ENCODE measurements at places on chromosomes 7 and 10. TPM values are rescaled to one million over a fixed set of nuclear protein-coding genes. Genes with fewer than 3 reads are reported as not detected.

Gene OPN1SW
- not detected for total RNA-seq

Gene CNPY1
- total RNA-seq = not detected

Gene MRPS17
- 15.2 TPM for total RNA-seq

Gene NPFFR1
- not detected for total RNA-seq

Gene KIAA1217
- total RNA-seq = 3.4 TPM

Gene SPAM1
- not detected for total RNA-seq

Gene SUN3
- total RNA-seq = not detected

Gene PCGF6
- total RNA-seq = 10.0 TPM

DNA sequence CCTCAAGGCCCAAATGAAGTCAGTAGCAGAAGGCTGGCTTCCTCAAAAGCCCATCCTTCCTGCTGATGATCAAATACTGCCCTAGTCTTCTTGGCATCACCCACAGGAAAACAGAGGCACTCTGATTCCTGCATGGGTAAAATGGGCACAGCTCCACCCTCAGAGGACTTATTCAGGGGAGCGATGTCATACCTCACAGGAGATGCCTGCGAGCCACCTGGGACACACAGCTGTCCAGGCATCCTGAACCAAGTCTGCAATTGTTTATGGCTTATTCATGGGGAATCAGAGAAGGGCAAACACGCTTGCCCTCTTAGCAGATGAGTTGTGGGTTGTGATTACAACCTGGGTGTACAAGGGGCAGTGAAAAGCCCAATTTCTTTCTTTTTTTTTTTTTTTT is 22.0 kb upstream of the LMTK2 start:
- DNase-seq = no peak

DNA sequence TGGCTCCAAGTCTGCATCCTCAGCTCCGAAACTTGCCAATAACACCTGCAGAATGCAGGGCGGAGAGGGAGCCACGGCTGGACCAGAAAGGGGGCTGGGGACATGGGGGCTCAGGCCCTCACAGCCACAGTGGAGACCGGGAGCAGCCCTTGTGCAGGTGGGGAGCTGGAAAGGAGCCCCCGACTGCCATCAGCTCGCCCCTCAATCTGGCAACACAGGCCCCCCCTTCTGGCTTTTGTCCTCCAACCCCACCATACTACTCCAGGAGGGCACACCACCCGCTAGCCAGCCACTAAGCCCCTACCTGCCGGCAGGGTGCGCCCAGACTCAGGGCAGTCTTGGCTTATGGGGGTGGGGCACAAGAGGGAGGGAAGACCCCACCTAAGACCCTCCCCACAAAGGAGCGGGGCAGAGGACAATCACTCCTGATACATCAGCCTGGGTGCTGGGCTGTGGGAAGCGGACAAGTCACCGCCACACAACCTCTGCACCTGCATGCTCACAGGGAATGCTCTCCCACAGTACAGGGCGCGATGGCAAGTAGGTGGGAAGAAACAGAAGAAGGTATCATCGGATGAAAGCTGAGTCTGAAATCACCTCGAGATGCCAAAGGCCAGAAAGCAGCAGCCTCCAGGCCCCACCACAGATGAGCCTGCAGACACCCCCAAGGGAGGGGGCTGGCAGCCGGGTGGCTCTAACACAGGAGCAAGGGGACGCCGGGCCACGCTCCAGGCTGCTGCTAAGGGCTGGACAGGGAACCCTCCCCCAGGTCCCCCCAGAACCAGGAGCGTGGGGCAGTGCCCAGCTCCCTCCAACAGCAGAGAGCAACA is 265.3 kb downstream of the ELFN1 start:
- DNase-seq = no peak

GRCh38 chr10:114520453-114520852 is 116.2 kb upstream of the AFAP1L2 start:
- DNase-seq = peak; percentile 92

GRCh38 chr10:116511365-116511764 is 34.4 kb upstream of the PNLIP start:
- no peak for DNase-seq

DNA sequence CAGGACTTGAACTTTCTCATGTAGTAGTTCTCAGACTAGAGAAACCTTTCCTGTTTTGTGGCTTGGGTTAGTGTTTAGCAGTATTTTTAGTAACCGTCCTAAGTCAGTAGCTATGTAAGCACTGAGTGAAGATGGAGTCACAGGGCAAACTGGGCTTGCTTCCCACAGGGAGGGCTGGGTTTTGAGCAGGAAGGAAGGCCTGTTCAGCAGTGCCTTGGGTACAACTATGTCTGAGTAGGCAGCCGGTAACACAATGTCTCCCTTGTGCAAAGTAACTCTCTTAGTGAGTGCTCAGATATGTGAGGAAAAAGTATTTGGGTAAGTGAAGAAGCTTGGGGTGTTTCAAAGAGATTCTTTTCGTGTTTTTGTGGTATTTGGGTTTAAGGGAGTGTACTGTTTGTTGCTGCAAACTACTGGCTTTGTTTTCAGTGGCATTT is 96.4 kb downstream of the CCSER2 start:
- peak; percentile 98 for DNase-seq

- DNase-seq = no peak
Measured at GRCh38 chr7:82839063-82839462, 323.6 kb downstream of the PCLO start.

DNA sequence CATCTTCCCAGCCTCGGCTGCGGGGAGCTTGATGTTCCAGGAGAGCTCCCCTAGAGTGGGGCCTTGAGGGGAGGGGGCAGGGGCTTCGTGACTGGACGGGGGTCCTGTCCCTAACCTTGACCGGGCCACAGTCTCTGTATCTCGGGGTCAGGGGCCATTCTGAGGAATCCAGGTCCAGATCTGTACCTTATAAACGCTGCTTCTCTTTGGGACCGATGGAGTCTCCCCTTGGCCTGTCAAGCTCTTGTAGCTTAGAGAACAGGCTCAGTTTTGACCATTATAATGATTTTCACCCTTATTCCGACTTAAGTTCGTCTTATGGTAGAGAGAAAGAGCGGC is 831 bp downstream of the ZKSCAN5 start:
- DNase-seq = no peak

DNA sequence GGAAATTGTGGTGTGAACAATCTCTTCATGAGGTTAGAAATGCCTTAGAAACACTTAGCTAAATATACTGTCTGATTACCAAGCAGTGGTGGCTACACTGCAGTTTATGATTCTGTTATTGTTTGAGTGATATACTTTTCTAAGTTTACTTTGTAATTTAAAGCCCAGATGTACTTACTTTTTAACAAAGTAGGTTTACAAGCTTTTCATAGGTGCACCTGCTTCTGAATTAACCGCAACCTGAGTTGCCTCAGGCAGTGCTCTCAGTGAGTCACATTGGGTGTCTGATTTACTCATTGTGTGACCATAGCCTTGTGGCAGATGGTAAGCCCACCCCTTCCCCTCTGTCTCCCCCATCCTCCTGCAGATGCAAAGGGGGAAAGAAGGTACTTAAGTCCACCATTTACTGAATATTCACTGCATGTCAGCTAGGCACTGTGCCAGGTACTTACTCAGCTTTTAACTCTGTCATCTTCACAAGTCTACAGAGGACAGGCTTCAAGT is 9.0 kb downstream of the MTURN start:
- peak; percentile 62 for DNase-seq

DNA sequence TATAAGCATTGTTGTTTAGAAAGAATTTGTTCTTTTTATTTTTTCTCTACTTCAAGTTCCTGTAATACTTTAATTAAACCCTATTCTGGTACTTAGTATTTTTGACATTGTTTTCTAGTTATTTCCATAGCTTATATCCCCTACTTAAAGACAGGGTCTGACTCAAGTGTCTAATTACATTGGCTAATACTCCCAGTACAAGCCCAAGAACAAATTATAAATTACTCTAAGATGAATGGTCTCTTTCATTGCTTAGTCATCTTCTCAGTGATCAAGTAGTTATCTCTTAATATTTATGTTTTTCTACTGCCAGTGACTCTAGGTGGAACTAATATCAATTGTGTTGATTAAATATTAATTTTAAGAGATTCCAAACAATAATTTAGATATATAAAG is 21.6 kb downstream of the AHR start:
- peak; percentile 38 for DNase-seq

DNA sequence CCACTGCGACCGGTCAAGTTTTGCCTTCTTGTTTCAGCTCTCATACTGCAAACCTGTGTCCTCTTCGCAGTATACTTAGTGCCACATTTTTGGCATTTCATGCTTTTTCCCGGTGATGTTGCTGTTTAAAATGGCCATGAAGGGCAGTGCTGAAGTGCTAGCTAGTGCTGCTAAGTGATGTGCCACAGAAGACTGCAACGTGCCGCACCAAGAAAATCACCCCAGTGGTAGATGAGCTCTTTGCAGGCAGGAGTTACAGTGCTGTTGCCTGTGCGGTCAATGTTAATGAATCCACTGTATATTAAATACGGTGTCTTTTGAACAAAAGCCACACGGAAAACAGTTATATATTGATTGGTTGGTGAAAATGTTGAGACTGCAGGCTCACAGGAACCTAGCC is 120.3 kb downstream of the ANLN start:
- DNase-seq = no peak

DNA sequence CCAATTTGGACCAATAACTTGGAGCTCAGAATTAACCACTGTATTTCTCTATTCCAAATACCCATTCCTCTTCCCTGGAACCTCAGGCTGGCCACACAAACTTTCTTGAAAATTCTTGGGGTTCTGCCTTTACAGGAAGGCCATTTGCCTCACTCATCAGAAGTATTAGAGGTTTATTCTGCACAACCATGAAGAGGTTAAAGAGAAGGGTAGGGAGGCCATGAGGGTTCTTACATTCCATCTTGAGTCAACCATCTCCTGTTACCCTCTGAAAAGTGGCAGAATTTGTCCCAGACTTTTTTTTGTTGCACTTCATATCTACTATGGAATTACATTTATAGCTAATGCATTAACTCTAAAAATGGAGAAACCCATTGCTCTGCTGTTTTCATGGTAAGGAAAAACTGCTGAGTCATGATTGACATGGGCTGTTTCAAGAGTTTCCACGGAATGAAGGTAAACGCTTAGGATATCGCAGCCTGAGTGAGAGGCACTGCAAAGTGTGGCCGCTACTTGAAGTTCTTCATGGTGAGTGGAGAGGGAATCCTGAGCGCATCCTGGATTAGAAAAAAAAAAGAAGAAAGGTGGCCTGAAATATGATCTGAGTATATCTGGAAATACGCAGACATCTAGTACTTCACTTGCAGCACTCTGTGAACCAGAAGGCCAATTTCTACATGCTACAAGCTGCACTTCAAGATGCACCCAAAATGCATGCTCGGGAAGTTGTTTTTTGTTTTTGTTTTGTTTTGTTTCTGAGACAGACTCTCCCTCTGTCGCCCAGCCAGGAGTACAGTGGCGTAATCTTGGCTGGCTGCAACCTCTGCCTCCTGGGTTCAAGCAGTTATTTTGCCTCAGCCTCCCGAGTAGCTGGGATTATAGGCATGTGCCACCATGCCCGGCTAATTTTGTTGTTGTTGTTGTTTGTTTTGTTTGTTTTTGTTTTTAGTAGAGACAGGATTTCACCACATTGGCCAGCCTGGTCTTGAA is 83.7 kb downstream of the KIAA1217 start:
- DNase-seq = no peak

GRCh38 chr10:45425621-45426563 is 51.9 kb downstream of the ALOX5 start:
- DNase-seq = no peak

- DNase-seq = peak; percentile 42
Measured at GRCh38 chr10:78700816-78701520, 367.8 kb upstream of the ZMIZ1 start.

- DNase-seq = peak; percentile 98
Measured at GRCh38 chr7:84372155-84372621, 177.6 kb upstream of the SEMA3A start.

DNA sequence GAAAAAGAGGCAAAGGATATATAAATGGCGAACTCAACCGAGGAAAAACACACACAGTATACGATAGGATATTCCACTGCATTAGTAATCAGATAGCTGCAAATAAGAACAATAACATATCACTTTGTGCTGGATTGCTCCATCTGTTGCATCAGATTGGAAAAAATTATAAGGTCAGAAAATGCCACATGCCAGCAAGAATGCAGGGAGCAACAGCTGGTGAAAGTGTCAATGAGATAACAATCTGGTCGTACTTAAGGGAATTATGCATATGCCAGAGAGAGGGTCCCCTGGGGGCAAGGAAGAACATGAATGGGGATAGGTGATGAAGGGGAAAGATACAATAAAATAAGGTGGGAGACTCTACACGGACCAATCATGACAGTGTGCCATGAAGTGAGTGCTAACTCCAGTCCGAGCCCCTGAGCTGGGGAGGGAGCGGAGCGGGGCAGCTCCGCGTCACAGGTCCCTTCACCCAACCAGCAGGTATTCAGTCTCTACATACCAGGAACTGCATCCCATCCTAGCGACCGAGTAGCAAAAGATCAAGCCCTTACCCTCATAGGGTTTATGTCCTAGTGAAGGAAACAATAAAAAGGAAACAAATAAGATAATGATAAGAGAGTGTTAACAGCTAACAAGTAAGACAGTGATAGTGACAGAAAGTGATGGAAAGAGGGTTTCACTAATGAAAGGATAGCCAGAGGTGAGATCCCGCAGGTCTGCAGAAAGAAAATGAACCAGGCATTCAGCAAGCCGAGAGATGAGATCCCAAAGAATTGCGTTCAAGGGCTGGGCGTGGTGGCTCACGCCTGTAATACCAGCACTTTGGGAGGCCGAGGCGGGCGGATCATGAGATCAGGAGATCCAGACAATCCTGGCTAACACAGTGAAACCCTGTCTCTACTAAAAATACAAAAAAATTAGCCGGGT is 9.4 kb downstream of the MPP7 start:
- DNase-seq = no peak

- DNase-seq = no peak
Measured at GRCh38 chr7:148919859-148920258, 35.8 kb upstream of the EZH2 start.

- no peak for DNase-seq
Measured at GRCh38 chr10:1382711-1383110, 326.5 kb downstream of the WDR37 start.

- no peak for DNase-seq
Measured at GRCh38 chr7:128403676-128404075, 6.1 kb downstream of the IMPDH1 start.

DNA sequence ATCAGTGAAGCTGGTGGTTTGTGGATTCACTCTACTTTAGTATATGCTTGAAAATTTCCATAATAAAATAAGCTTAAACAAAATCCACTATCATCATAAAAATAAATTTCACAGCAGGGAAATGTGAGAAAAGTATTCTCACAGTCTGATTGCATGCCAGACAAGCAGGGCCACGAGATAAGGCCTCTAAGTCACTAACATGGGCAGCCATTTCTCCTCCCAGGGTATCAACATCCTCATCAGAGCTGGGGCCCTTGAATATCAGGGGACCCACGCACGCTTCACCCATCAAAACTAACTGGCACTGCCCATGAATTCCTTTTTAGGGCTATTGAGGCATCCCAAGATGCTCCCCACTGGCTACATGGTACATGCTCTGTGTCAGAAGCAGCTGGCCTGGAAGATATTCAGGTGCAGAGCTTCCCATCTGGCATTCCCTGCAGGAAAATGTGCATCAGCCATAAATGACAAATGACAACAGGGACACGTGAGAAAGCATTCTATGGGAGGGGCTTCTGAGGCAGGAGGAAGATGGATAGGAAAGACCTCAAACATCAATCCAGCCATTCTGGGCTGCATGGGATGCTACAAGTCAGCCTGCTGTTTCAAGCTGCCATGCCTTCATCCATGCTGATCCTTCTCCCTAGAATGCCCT is 17.4 kb downstream of the CCDC6 start:
- DNase-seq = no peak

Measured in IMR-90 (cell line).